ENCODE measurements at places on chromosomes 2 and 18.

DNA sequence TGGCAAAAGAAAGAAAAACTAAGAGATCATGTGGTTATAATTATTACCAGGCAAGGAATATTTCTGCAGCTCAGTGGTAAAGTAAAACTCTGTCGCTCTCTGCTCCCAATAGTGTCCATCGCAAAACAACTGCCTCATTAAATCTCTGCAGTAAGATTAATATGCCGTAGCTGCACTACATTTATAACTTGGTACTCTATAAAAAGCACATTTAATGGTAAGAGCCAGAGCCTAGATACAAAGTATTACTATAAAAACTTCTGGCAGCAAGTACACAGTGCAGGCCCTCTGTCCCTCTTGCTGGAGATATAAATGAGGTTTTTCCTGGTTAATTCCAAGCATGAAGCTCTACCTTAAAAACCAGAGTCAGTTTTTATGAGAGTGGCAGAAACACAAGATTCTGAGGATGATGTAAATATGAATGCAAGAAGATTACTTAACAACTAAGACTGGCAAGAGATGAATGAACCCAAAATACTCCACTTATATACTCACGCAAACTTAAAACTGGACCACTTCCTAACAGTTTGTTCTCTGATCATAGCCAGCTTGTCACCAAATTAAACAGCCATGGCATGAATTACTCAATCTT, 25.5 kb downstream of the ZNF521 start:
- no peak for DNase-seq

- no peak for DNase-seq
Measured at GRCh38 chr2:121360566-121361300, 75.7 kb upstream of the TFCP2L1 start.

- DNase-seq, result no peak
Measured at GRCh38 chr2:47767497-47767844, 15.5 kb upstream of the MSH6 start.

DNA sequence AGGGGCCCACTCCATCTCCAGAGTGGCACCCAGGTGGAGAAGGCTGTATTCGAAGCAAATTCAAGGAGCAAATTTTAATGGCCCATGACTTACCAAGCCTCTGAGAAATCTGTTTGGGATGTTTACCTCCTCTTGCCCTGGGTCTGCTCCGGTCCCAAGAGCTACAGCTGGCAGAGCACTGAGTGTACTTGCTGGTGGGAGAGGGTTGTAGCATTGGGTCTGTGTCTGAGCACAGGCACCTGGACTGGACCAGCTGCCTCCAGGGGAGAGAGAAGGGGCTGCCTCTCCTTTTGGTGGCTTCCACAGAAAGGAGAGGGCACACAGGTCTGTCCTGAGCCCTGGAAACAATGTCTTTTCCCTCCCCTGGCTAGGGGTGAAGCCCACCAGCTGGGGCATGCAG, 9.8 kb downstream of the EN1 start:
- DNase-seq, result no peak

DNA sequence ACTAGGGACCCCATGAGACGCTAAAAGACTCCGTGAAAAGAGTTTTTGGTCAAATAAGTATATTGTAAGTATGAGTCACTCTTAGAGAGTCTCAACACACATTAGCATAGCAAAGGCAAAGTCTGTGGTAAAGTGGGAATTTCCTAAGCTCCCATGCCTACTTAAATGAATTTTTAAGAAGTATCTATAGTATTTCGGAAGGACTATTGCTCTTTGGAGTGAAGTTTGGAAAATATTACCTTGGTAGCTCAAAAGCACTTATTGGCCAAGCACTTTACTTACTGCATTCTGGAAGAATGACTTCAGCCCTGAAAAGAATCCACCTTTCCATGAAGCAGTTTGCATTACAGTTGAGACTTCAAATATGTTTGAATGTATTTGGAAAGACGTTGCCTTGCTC, 57.1 kb downstream of the CAVIN2 start:
- no peak for DNase-seq

GRCh38 chr2:225334514-225334913, 65.0 kb upstream of the NYAP2 start:
- no peak for DNase-seq

DNA sequence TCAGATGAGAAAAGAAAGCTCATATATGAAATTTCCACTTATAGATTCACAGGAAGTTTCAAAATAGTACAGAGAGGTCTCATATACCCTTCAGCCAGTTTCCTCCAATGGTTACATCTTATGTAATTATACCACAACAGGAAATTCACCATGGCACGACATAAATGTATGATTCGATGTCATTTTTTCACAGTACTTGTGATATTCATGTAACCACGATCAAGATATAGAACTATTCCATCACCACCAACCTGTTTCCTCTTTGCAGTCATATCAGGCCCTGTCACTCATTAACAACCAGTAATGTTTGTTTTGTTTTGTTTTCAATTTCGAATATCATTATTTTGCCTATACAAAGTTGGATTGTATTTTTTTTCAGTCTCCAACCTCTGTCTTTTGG, 314.3 kb upstream of the POU3F3 start:
- no peak for DNase-seq

DNA sequence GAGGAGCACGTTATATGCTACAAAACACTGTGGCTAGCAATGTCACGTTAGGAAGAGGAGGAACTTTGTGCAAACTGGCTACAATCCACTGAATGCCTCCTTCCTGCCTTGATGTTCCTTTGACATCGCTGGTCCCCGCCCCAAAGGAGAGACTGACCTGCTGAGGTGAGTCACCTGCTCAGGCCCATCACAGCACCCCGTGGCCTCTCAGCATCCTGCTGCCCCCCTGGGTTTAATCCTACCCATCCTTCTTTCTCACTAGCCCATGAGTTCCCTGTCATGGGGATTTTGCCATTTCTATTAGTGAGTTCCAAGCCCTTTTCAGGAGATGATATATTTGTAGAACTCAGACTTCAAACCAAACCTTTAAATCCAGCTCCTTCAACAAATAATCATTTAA, 16.2 kb downstream of the DLGAP1 start:
- no peak for DNase-seq

- no peak for DNase-seq
Measured at GRCh38 chr2:216596236-216596979, 36.8 kb upstream of the IGFBP2 start.

GRCh38 chr2:147231607-147232006, 613.2 kb upstream of the ACVR2A start:
- DNase-seq, result no peak

GRCh38 chr2:37638973-37639372, 32.5 kb downstream of the CDC42EP3 start:
- DNase-seq, result no peak

- DNase-seq, result no peak
Measured at GRCh38 chr2:159462201-159462785, 154.1 kb downstream of the BAZ2B start.

GRCh38 chr2:158495175-158495574, 38.4 kb downstream of the PKP4 start:
- DNase-seq, result no peak

- no peak for DNase-seq
Measured at GRCh38 chr2:94993176-94994062, 32.1 kb upstream of the MAL start.

DNA sequence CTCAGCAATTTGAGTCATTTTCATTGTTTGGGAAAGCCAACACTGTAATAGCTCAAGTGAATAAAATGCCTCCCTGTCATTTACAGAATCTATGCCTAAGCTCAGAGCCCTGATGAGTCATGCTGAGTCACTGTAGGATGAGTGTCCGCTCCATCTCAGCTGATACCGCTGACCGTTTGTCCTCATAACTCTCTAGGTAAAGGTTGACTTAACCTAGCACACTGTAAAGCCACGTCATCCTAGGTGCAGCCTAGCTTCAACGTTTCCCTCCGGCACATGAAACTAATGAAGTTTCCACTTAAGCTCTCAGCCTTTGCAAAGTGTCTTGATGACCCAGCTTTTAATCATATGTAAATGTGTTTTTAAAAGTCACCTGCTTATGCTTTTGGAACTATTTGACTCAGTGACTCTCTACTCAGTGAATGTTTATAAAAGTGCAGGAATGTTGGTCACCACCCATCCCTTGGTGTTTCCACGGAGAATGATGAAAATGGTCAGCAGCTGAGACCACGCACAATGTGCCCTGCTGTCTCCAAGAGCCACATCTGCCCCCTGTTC, 154.0 kb downstream of the PMAIP1 start:
- DNase-seq, result no peak

GRCh38 chr2:205679410-205680009, 2.8 kb upstream of the NRP2 start:
- DNase-seq, result no peak

- no peak for DNase-seq
Measured at GRCh38 chr2:168614172-168615018, 158.3 kb downstream of the CERS6 start.

DNA sequence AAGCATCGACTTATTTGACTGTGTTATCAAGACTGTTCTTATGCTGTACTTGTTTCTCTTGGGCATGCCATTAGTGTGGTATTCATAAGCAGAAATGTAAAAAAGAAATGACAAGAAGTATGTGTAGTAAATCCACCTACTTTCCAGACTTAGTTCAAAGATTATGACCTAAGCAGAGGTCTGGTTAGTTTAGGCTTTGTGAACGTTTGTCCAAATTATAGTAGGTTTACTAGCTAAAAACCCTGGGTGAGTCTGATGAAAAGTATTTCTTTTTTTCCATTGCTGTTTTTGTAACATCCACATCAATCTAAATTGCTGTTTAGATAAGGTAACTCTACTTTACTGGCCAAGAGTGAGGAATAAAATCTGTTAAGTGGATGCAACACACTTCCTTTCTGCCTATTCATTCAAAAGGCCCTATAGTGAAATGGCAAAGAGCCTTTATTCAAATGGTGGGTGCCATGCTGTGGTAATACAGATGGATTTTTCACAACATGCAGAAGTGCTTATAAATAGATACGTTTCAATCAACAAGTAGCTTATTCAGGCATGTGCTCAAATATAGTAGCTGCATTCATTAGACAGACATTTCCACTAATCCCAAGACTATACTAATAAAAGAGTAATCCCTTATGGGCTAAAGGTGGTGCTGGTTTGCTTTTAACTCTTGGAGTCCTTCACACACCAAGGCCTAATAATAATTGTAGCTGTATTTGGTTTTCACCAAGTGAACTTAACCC, 122.5 kb upstream of the LTBP1 start:
- no peak for DNase-seq

DNA sequence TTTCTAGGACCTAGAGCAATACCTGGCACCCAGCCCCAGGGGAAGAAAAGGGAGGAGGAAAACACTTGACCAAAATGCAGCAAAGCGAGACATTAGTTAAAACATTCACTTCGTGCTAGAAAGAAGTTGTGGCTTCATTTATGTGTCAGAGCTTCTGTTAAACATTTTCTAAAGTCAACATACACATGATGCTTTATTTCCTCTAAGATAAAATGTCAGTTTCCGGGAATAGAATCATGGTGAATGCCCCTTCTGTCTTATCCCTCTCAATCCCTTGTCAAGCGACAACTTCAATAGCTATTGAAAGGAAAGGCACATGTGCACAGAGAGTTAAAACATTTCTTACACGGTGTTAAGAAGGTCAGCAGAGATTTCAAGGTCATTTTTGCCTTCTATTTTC, 404.6 kb upstream of the CWC22 start:
- no peak for DNase-seq

GRCh38 chr2:190693533-190694232, 44.8 kb downstream of the NAB1 start:
- no peak for DNase-seq

DNA sequence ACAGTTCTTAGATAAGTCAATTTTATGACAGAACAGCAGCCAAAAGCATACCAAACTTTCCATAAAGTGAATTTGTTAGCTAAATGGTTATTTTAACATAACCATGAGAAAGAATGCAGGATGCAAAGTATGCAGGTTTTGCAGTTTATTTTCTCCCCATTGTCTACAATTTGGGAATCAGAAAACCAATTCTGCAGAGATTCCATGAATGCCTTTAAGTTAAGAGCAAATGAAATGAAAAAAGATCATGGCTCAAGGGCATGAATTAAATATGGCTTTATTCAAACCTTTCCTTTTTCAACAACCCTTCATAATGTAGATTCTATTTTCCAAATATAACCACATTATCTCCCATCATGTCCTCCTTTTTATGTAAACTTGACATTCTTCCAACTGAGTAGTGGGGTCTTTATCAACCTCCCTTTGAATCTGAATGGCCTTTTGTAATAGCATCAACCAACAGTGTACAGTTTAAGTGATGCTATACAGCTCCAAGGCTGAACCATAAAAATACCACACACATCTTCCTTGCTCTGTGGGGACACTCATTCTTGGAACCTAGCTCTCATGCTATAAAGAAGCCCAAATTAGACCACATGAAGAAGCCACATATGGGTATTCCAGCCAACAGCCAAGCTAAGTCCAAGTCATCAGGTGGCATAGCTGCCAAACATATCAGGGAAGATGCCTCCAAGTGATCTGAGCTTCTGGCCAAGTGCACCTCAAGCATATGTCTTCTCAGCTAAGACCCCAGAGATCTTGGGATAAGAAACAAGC, 49.8 kb downstream of the PIAS2 start:
- no peak for DNase-seq

- peak; percentile 21 for DNase-seq
Measured at GRCh38 chr2:85266146-85267041, 61.4 kb downstream of the TGOLN2 start.

- DNase-seq, result no peak
Measured at GRCh38 chr18:55064760-55065159, 105.5 kb upstream of the CCDC68 start.

GRCh38 chr2:39933196-39933595, 154.1 kb upstream of the THUMPD2 start:
- no peak for DNase-seq

GRCh38 chr2:160334028-160334741, 134.1 kb upstream of the ITGB6 start:
- DNase-seq, result no peak

DNA sequence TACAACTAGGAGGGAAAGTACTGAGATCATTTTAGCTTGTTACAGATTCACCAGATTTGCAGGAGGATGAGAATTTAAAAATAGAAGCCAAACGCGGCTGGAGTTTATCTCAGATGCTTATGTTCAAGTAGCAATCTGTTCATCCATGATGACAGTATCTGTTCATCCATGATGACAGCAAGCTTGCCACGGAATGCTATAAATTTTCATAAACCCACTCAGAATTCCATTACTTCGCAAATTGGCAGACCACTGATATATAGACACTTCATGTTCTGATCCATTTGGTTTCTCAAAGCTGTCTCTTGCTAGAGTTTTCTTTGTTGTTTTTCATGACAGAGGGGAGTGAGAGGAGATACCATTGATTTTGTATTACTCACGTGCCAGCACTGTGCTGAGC, 84.2 kb downstream of the GAREM1 start:
- DNase-seq, result no peak

- peak; percentile 80 for DNase-seq
Measured at GRCh38 chr2:69436938-69437750, at the start of gene NFU1. NFU1 (minus strand) TSS chr2:69437435; CDS start chr2:69437422, 13 bp downstream.

DNA sequence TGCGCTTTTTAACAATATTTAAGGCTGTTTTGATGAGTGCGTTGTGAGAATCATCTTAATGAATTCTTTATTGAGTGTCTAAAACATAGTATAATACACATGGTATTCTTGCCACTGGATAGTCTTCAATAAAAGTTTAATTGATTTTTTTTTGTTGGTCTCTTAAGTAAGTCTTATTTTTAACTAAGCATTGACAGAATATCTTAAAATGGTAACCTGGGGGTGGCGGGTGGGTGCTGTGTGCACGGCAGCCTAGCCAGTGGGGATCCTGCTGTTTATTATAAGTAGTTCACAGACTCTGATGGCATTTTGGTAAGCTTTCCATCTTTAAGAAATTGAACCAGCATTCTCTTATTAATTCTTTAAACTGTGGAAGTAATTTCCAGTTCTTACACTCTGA, 6.0 kb downstream of the SOX11 start:
- DNase-seq, result no peak

Measured in stimulated activated CD8-positive, alpha-beta memory T cell treated with anti-CD3 and anti-CD28 coated beads, Interleukin-4, amount 100 ng/mL, for 4 hours (primary cell).